ENCODE measurements at places on chromosomes 11 and 22. TPM values are rescaled to one million over a fixed set of nuclear protein-coding genes. Genes with fewer than 3 reads are reported as not detected.

- DNase-seq: no peak
These were observed 6.1 kb downstream of the INS start for GRCh38 chr11:2154889-2155288.

GRCh38 chr11:63710476-63711217, 29.3 kb downstream of the RTN3 start:
- peak; percentile 10 for DNase-seq

DNA sequence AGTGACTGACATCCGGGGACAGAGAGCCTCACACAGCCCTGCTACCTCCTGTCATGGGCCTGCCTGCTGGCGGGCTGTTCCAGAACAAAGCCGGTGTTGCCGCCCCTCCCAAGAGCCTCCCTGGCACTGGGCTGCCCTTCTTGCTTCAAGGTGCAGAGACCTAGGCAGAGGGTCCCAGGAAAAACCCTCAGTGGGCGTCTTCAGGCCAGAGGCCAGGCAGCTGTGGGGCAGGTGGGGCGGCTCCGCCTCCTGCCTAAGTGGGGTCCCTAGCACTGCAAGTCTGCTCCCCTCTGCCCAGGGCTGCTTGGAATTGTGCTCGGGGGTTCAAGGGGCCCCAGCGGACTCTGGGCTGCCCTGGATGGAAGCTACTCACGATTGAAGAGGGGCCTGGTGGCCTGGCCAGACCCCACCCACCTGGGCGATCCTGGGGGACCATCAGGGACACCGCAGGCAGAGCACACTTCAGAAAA, 20.4 kb upstream of the GNB1L start:
- no peak for DNase-seq

DNA sequence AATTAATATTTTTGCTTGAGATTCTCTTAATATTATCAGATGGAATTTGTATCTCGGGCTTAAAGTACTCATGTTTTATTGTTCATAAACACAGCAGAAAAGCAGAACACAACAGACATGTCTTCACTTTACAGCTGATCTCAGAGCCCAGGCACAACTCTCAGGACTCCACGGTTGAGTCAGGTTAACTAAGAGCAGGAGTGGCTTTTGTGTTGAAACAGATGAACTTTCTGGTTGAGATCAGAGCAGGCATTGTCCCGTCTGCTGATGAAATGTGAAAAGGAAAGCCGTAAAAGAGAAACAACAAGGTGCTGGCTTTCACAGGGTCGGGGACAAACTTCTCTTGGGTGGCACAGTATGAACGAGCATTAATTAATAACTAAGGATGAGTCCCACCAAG, 49.0 kb downstream of the JHY start:
- no peak for DNase-seq

GRCh38 chr22:37860796-37861421, 11.7 kb downstream of the EIF3L start:
- DNase-seq: no peak

GRCh38 chr11:26730414-26731083, 8.7 kb upstream of the SLC5A12 start:
- no peak for DNase-seq

DNA sequence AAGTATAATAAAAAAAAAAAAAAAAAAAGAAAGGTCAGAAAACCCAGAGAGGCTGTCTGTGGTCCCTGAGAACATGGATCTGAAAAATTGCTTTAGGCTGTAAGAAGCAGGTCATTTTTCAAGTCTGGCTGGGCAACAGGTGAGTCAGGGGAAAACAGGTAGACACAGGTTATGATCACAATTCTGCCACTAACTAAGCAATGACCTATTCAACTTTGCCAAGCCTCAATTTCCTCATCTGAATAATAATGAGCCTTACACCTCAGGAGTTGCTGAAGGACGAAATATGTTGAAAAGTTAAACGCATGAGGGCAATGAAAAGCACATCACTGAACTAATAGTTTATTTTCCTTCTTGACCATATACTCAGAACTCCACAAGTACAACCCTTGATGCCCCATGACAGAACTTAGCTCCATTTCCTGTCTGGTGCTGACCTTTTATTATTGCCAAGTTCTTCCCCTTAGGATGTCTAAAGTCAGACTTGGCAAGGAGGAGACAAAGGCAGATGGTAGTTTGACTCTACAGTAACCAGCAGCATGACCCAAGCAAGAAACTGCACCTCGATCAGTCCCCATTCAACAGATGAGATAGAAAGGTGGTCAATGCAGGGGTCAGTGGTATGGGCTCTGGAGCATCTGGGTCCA, 93.6 kb downstream of the SYN3 start:
- DNase-seq: no peak

DNA sequence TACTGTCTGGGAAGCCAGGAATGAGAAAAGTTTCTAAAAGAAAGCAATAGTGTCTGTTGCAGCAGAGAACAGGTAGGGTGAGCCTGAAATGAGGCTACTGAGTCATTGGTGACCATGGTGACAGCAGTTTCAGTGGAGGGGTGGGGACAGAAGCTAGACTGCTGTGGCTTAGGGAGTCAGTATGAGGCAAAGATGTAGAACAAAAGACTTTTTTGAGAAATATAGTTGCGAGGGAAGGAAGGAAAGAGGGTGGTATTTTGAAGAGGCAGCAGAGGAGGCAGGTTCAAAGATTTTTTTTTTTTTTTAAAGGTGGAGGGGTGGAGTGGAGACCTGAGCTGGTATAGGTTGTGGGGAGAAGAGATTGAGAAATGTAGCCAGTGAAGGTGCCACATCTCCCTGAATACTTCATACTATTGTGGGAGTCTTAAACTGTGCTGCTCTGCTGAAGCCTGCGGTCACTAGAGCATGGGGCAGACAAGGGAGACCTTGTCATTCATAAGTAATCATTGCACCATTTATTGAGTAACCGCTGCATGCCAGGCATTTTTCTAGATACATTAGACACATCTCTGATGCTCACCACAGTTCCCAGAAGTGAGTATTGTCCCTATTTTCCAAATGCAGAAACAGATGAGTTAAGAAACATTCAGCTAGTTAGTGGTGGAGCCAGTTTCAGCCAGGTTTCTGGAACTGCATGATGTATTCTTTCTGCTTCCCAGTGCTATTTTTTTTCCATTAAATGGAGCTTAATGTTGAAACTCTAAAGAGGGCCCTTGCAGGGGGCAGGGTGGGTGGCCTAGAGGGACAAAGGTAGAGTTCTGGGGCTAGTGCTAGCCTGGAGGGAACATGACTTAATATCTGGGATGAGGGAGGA, 49.9 kb downstream of the STIM1 start:
- no peak for DNase-seq

DNA sequence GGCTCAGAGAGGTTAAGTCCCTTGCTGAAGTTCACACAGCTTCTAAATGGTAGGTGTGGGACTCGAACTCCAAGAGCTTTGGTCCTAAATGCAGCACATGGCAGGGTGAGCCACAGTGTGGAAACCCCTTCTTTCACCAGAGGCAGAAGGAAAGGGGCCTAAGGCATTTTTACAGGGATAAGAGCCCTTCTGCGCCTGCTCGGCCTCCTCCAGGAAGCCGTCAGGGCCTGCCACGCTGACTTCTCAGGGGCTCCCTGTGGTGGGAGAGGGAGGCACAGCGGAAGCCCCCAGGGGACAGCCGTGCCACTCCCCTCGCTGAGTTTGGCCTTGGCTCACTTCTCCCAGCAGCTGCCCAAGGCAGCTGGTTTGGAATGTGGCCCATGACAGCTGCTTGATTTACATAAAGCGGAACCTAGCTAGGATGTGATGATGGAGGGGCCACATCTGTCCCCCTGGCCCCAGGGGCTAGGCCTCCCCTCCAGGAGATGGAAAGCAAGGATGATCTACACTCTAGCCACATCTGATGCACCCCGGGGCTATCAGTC, 35.4 kb downstream of the CD82 start:
- DNase-seq: no peak

GRCh38 chr22:17592201-17592600, 28.9 kb downstream of the SLC25A18 start:
- no peak for DNase-seq

DNA sequence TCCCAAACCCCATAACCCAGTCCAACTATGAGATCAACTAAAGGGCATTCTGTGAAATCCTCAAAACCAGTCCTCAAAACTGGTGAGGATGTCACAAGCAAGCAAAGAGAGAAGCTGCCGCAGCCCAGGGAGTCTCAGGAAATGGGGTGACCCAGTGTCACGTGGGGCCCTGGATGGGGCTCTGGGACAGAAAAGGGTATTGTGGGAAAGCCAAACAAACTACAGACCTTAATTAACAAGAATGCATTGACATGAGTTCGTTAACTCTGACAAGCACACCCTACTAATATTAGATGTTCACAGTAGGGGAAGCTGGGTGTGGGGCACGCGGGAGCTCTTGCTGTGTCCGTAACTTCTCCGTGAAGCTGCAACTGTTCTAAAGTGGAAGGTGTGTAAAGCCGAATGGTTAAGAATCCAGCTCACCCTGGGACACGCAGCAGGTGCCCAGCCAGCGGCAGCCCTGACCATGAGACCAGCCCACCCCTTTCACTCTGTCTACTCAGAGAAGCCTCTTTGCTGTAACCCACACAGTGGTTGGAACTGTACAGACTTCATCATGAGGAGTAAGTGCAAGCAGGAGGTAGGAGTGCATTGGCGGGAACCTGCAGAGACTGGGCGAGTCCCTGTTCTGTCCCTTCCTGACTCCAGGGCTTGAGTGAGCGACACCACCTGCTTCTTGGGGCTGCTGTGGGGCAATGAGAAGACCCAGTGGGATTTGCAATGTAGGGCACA, 17.9 kb downstream of the LINC01488 start:
- no peak for DNase-seq

GRCh38 chr22:20438678-20439492, 1.3 kb upstream of the SCARF2 start:
- DNase-seq: no peak

DNA sequence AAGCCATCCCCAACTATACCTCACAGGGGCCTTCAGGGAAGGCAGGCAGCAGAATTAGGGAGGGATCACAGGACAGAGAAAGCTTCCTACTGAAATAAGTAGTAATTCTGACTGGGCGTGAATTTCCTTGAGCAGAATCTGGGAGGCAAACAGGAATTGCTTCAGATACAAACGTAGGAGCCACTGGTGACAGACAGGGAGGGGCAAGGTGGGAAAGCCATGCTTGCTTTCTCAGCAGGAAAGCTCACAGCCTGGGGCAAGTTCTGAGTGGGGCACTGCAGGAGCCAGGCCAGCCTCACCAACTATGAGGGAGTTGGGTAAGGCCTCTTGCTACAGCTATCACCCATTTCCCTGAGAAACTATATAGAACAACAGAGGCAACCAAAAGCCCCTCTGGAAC, 43.6 kb downstream of the ARHGAP32 start:
- DNase-seq: no peak

- DNase-seq: peak; percentile 61
These were observed 350.0 kb upstream of the NCAM1 start for GRCh38 chr11:112610996-112611750.

- DNase-seq: no peak
These were observed 22.1 kb downstream of the RPUSD4 start for GRCh38 chr11:126189109-126189929.

GRCh38 chr11:78380615-78381051, 37.0 kb downstream of the GAB2 start:
- no peak for DNase-seq

- DNase-seq: no peak
These were observed 32.1 kb downstream of the APOL1 start for GRCh38 chr22:36285017-36285416.

DNA sequence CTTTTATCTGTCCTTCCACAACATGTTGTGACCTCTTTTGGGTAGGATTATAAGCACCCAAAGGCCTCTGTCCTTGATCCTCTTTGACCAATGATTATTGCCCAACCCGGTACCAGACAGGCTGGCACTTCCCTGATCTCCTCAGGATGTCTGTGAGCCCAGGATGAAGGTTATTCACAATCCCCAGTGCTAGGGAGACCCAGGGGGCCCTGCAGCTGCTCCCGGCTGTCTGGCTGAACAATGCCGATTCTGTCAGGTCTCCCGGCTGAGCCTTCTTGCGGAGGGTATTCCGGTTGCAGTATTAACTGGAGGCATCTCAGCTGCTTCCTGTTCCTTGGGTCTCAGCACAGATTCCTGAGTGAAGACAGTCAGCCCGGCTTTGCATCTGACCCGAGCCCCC, 71.2 kb upstream of the CDON start:
- no peak for DNase-seq

RCOR2 gene
- total RNA-seq: 0.13 TPM

LSP1 gene
- under 0.01 TPM for total RNA-seq

ELMOD1 gene
- 1.2 TPM for total RNA-seq

AGBL2 gene
- 0.38 TPM for total RNA-seq

LRRC74B gene
- total RNA-seq: not detected

C11orf91 gene
- total RNA-seq: not detected

Data from dermis microvascular lymphatic vessel endothelial cell (primary cell).